ENCODE measurements at places on chromosomes 2 and 18.

DNA sequence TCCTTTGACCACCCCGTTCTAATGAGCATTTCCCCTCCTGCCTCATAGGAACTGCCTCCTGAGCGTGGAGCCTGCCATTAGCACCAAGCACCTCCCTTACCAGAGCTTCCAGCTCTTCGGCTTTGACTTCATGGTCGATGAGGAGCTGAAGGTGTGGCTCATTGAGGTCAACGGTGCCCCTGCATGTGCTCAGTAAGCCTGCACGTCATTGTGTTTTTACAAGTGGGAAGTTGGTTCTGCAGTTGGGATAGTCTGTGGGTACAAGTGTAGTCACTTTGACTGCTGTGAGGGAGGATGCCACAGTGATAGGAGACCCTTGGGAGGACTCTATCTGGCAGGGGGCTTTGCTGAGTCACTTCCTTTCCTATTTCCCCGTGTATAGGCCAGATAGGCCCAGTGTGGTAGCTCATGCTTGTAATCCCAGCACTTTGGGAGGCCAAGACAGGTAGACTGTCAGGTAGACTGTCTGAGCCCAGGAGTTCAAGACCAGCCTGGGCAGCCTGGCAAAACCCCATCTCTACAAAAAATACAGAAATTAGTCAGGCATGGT lies 22.0 kb upstream of the POLR1B start:
- DNase-seq = no peak

DNA sequence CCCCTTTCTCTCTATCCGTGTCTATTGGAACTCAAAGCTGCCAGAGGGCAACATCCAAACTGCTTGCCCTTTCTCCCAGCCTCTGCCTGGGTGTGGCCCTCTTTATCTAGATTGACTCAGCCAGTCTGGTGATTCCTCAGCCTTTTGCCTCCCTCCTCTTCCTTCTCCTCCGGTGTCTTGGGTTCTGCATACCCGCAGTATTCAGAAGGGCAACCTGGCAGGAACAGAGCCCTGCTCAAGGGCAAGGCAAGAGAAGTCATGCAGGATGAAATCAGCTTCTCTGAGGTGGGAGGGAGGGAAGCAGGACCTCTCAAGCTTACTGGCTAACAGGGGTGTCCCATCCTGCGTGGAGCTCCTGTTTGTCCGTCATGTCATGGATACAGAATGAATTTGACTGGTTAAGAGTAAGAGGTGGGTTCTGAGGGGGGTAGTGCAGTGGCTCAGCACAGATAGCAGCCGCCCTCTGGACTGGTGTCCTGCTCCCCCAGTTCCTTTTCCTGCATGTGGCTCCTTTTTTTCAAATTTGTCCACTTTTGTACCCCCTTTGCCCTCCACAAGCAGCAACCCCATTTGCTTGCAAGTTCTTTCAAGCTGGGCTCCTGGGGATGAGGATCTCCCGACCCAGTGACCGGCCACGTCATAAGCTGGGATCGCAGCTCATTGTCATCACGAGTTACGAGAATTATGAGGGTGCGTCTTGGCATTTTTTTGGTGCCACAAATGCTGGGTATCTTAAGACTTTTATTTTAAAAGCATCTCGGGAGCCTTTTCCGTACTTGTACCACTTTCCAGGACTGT lies 154.1 kb downstream of the FHOD3 start:
- no peak for DNase-seq

GRCh38 chr18:48009116-48009745 lies 78.8 kb upstream of the SMAD2 start:
- no peak for DNase-seq

DNA sequence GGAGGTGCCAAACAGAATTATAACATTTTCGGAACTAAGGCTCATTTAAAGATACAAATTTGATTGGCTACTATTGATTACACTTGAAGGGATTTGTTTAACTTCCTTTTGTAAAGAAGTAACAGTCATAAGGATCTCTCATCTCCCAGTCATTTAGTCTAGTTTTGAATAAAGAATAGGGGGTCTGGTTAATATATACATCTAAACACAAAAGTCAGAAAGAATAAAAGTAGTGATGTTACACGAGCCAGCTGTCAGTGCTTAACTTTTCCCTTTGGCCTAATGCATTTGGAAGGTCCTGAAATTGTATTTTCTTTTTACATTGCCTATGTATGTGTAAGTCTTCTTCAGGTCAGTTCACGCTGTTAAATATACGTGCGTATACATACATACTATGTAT lies 8.1 kb downstream of the SEPTIN2 start:
- no peak for DNase-seq
